Activated CD8-positive, alpha-beta T cell treated with anti-CD3 and anti-CD28 coated beads for 36 hours (primary cell): ENCODE measurements at places on chromosomes 13 and 19. TPM values are rescaled to one million over a fixed set of nuclear protein-coding genes. Genes with fewer than 3 reads are reported as not detected.
A peak's percentile ranks its signal among the peaks of the same experiment; 100 is the strongest.

- peak overlapping the region; percentile 82 for H3K27ac ChIP-seq
- H3K4me1 ChIP-seq = peaks cover 22% of the 10 kb centered on the region
- peak overlapping the region; percentile 28 for H3K4me3 ChIP-seq
- peak; percentile 87 for DNase-seq
- H3K36me3 ChIP-seq = peaks cover 2% of the 10 kb centered on the region
Observed at GRCh38 chr13:110726726-110727125, 13.2 kb downstream of the ING1 start.

GRCh38 chr13:109273326-109273751 lies 513.0 kb downstream of the IRS2 start:
- H3K4me3 ChIP-seq = no peak overlapping the region
- H3K36me3 ChIP-seq = no peaks in the 10 kb centered on the region
- DNase-seq = no peak

CEACAM16 gene
- not detected for total RNA-seq

EXOSC5 gene
- total RNA-seq = 47.0 TPM

ZNF528 gene
- total RNA-seq = 8.3 TPM

- H3K27me3 ChIP-seq = no peaks in the 10 kb centered on the region
- H3K4me1 ChIP-seq = peaks cover 8% of the 10 kb centered on the region
- H3K27ac ChIP-seq = no peak overlapping the region
- H3K36me3 ChIP-seq = peaks cover 43% of the 10 kb centered on the region
Observed at GRCh38 chr19:46390121-46390858, 23.1 kb downstream of the CCDC8 start.

GRCh38 chr19:55118401-55118991 lies 1.1 kb upstream of the PPP1R12C start:
- H3K27ac ChIP-seq = peak overlapping the region; percentile 93
- peak overlapping the region; percentile 89 for H3K4me3 ChIP-seq
- peaks cover 3% of the 10 kb centered on the region for H3K27me3 ChIP-seq
- peak; percentile 50 for DNase-seq

DNA sequence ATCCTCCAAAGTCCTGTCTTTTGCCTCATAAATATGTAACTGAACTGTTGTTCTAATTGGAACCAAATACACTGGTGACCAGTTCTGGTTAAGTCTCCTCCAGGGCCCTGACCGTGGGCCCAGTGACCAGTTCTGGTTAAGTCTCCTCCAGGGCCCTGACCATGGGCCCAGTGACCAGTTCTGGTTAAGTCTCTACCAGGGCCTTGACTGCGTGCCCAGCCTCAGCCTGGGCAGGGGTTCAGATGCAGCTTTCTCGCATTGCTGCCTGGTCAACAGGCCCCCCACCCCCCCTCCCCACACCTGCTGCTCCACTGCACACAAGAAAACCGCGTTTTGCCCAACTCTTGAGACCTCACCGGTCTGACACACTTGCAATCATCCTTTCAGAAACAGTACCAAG lies 3.8 kb upstream of the GRTP1 start:
- no peaks in the 10 kb centered on the region for H3K36me3 ChIP-seq
- no peak overlapping the region for H3K4me3 ChIP-seq
- H3K4me1 ChIP-seq = no peaks in the 10 kb centered on the region
- no peak for DNase-seq

DNA sequence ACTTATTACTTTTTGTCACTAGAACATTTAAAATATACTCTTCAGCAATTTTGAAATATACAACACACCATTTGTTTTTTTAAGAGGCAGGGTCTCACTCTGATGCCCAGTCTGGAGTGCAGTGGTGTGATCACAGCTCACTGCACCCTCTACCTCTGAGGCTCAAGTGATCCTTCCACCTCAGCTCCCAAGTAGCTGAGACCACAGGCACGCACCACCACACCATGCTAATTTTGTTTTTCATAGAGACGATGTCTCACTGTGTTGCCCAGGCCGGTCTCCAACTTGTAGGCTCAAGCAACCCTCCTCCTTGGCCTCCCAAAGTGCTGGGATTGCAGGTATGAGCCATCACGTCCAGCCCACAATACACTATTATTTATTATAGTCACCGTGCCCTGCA lies 2.6 kb downstream of the IGFL2 start:
- no peak overlapping the region for H3K4me3 ChIP-seq
- DNase-seq = no peak
- peaks cover 8% of the 10 kb centered on the region for H3K4me1 ChIP-seq

DNA sequence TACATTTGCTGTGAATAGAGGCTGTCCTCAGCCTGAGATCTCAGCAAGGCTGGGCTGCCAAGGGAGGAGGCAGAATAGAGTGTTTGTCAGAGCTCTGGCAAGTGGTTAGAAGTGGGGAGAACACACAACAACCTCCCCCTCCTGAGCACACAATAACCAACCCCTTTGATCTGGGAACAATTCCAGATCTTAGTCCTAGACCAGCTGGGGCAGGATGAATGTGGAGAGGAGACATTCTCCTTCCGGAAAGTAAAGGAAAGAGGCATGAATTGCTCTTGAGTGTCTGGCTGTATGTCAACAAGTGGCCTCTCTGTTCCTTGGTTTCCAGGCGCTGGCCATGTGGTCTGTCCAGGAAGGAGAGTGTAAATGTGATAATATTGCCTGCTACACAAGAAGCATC lies 114.9 kb upstream of the TMTC4 start:
- H3K4me3 ChIP-seq = no peak overlapping the region
- no peak overlapping the region for H3K27ac ChIP-seq
- peaks cover 34% of the 10 kb centered on the region for H3K27me3 ChIP-seq
- H3K36me3 ChIP-seq = no peaks in the 10 kb centered on the region
